ENCODE measurements at places on chromosomes 5 and 9.

GRCh38 chr5:76393035-76393680, 9.9 kb upstream of the IQGAP2 start:
- DNase-seq: no peak

- no peak for DNase-seq
These were observed 569 bp downstream of the YIPF5 start for GRCh38 chr5:144169904-144170275.

- no peak for DNase-seq
These were observed 233.1 kb downstream of the FANCC start for GRCh38 chr9:95084254-95084934.

- no peak for DNase-seq
These were observed 76.2 kb downstream of the PTTG1 start for GRCh38 chr5:160497878-160498277.

DNA sequence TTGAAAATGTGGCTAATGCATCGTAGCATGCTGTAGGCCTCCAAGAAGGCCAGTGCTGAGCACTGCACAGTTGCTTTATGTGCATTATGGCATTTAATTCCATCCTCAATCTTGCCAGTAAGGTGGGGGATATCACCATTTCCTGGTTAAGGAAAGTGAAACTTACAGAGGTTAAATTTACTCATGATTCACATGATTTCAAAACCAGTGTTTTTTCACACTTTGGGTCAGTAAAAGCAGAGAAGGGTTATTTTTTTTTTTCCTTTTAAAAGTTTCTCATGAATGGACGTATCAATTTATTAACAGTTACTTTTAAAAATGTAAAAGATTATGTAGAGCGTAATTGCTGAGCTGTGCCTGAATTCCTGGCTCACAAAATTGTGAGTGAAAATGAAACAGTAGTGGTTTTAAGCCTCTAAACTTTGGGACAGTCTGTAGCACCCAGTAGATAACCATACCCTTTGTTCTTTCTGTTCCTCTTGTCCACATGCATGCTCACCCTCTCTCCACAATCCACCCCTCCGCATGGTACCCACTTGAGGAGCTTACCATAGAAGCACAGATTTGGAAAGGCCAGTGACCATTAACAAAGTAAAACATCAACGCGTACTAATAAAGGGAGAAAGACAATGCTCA, 21.2 kb downstream of the MAST4 start:
- DNase-seq: no peak

DNA sequence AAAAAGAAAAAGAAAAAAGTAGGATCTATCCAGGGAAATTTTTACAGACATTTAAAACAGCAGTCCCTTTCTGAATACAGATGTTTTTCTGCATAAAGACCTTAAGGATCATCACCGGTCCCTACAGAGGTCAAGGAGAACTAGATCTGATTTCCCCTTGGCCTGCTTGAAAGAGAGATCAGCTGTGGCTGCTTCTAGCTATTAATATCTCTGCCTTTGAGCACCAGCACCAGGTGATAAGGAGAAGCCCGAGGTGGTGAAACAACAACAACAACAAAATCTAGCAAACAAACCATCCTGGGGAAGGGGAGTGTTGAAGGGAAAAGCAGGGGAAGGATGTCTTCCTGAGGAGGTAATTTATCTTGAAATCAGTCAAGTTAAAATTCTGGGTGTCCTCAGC, 42.1 kb downstream of the ZNF366 start:
- no peak for DNase-seq

- DNase-seq: no peak
These were observed 15.0 kb downstream of the HMHB1 start for GRCh38 chr5:143826951-143827444.

Data from cerebellar nuclear complex (tissue), 1 donor.